ENCODE measurements at places on chromosomes 7 and 10.

DNA sequence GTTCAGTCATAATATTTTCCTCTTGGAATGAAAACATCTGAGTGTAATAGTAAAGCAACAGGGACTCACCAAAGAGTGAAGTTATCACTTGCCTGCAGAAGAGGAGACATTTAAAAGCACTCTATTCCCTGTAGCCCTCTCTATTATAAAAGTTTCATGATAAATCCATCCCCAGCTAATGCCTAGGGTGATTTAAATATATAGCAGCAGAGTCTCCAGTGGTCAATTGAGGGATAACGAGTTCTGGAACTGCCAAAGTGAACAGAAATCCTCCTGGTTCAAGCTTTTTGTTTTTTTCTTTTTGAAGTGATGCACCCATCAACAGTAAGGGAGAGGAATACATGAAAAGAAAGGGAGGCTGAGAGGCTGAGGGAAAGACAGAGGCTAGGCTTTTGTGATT, 87.3 kb downstream of the EVX1 start:
- no peak for DNase-seq

- no peak for DNase-seq
Observed at GRCh38 chr10:110179220-110179619, 28.2 kb upstream of the MXI1 start.

DNA sequence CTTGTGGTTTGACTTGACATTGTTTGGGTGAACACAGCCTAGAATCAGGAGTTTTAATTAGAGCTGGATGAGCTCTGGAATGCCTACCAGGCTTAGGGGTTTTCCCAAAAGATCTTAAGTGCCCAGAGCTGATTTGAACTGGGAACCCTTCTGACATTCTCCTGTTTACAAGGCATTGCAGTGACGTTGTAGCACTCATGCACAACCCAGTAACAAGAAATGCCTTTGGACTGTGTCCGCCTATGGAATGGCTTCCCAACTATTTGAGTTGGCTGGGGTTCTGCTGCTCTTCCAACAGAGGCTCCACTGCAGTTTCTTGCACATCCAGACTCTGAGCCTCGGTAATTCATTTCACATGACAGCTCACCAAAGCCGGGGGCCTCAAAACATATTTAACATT, 76.7 kb upstream of the MKX start:
- peak; percentile 74 for DNase-seq

DNA sequence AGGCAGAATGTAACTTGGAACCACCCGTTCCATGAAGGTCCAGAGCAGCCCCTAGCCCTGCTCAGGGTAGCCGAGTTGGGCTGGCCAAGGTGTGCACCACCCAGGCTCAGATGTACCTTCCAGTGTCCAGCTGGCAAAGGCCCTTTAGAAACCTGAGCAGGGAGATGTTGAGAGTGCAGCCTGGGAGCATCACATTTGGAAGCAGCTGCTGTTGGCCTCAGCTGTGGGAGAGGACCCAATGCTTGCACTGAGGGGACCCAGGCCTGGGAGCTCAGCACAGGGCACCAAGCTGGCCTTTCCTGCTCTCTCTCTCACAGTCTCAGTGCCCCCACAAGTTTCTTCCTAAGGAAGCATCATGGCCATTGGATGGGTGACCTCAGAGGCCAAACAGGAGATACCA, 33.5 kb downstream of the ANXA8 start:
- no peak for DNase-seq

GRCh38 chr10:87829986-87830729, 12.1 kb upstream of the ATAD1 start:
- DNase-seq: no peak

DNA sequence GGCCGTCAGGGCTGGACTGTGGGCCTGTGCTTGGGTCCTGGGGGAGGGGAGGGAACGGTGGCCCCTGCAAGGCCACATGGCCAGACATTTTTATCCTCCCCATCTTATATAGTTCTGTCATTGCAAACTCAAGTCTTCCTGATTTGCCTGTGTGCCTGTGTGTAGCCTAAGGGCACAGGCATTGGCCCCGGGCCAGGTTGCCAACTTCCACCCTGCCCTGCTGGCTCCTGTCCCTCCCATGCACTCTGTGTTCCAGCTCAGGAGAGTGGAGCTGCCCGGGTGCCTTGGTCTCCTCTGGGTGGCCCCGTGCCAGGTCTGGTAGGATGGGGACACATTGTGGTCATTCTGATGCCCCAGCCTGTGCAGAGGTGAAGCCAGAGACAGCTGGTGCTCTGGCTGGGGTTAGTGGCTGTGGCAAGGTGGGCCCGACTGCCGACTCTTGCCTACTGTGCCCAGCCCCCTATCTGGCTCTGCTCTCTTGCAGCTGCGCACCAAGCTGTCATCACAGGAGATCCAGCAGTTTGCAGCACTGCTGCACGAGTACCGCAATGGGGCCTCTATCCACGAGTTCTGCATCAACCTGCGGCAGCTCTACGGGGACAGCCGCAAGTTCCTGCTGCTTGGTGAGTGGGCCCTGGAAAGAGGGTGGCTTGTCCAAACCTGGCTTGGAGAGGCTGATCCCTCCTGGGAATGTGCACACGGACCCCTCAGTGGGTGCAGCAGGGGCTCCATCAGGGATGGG, 14.8 kb downstream of the NACAD start:
- DNase-seq: no peak

DNA sequence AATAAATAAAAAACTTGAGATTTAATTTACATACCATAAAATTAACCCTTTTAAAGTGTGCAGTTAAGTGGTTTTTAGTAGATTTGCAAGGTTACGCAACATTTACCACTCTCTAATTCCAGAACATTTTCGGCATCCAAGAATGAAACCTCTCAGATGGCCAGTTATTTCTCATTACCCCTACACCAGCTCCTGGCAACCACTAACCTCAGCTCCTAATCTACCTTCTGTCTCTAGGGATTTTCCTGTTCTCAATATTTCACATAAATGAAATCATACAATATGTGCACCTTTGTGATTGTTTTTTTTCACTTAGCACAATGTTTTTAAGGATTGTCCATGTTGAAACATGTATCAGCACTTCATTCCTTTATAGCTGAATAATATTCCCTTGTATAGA, 45.1 kb downstream of the INPP5F start:
- peak; percentile 13 for DNase-seq

DNA sequence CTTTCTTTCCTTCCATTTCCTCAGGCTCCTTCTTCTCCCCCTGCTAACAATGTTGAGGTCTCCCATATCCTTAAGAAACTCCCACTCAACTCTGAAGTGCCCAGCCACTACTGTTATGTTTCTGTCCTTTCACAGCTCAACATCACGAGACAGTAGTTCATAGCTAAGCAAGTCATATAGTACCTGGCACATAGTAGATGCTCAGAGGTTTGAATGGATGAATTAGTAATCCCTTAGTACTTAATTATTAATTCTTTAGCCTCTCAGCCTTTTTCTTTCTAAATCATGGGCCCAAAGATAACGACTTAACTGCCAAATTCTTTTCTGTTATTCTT, 22.6 kb downstream of the CSGALNACT2 start:
- DNase-seq: no peak
